ENCODE measurements at places on chromosomes 1 and 21.
A peak's percentile ranks its signal among the peaks of the same experiment; 100 is the strongest.

GRCh38 chr1:66353257-66353656, 180.7 kb upstream of the SGIP1 start:
- DNase-seq = no peak

GRCh38 chr1:169868978-169869377, 24.7 kb downstream of the SCYL3 start:
- DNase-seq = no peak

DNA sequence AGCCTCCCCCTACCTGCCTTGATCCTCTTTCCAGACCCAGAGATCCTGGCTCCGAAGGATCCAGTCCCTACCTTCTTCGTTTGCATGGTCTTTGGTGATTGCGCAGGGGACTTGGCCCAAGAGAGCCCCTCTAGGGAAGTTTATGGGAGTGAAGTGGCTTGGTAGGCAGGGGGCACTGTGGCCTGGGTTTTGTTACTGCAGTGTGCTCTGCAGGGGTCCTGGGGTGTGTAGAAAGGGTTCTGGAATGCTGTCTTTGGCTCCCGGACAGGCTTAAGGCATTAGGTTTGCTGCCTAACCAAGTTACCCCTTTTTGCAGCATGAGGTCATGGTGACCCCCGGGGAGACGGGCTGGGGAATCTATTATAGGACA, 3.8 kb downstream of the ATP8B2 start:
- DNase-seq = no peak

- no peak for DNase-seq
Observed at GRCh38 chr1:74679811-74680210, 6.2 kb upstream of the ERICH3 start.

- no peak for DNase-seq
Observed at GRCh38 chr1:236773919-236774318, 21.2 kb upstream of the MTR start.

GRCh38 chr1:213820362-213821149, 167.2 kb upstream of the PROX1 start:
- no peak for DNase-seq

DNA sequence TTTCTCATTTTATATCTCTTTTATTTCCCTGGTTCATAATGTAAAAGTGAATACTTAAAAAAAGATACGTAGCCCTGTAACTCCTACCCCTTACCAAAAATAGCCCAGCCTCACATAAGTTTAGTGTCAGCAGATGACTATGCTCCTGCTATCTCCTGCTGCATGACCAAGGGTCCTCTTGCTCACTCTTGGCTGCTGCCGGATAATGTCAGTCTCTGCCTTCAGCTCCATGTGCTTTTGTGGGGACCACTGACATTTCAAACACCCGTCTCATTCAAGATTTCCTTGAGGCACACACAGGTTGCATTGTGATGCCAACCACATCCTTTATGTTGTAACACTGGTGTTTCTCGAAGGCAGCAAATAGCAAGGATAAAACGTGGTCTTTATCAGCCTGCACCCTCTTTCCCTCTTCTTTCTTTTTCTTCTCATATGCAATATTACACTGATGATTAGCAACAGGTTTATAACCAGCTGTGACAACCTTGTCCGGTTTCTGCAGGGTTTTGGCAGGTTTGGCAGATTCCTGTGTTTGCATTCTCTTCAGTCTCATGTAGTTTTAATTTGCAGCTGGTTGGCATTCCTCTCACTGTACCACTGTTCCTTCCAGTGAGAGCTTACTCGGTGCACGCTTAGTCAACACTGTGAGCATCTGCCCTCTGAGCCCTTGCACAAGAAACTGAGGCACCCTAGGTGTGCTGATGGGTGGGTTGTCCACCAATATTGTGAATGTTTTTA, 62.2 kb downstream of the ZNF684 start:
- DNase-seq = no peak

GRCh38 chr1:24928689-24929397, 1.2 kb downstream of the RUNX3 start:
- peak; percentile 58 for DNase-seq

DNA sequence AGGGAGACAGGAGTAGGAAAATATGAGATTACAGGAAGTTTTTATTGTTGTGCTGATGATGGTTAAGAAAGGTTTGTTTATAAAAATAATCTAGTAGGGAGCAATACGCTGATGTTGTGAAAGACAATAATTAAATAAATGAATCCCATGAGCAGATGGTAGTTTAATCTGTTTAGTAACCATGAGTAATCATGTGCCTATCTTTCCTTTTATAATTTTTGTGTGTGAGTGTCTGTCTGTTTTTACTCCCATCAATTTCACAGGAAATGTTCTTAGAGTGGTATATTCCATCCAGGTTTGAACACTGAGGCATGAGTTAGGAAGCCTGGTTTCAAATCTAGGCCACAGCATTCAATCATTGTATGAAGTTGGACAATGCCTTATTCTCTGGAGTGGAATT, 180.5 kb downstream of the OLFM3 start:
- no peak for DNase-seq

Measured in activated CD4-positive, alpha-beta T cell treated with anti-CD3 and anti-CD28 coated beads, Interleukin-2, amount 50 U/mL, for 16 hours (primary cell).